ENCODE measurements at places on chromosomes 6 and 20.

DNA sequence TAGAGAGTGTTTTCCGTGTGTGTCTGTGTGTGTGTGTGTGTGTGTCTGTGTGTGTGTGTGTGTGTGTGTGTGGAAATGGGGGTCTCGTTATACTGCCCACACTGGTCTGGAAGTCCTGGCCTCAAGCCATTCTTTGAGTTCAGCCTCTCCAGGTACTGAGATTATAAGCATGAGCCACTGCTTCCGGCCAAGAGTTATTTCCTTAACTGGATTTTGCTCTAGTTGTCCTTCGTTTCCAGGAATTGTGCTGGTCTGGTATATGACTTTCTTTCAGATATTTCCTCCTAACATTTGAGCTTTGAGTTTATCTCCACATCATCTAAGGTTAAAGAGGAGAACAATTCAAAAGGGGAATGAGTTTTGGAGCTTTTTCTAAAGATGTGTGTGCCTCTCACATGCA, 124.8 kb downstream of the SH3BGRL2 start:
- no peak for DNase-seq

GRCh38 chr6:118704915-118705314, 53.5 kb upstream of the CEP85L start:
- no peak for DNase-seq

GRCh38 chr6:31058128-31058894, 48.0 kb downstream of the MUC22 start:
- no peak for DNase-seq

DNA sequence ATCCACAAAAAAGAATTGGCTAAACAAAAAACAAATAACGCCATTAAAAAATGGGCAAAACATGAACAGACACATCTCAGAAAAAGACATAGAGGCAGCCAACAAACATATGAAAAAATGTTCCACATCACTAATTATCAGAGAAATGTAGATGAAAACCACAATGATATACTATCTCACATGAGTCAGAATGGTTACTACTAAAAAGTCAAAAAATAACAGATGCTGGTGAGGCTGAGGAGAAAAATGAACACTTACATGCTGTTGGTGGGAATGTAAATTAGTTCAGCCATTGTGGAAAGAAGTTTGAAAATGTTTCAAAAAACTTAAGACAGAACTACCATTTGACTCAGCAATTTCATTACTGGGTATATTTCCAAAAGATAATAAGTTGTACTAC, 430.1 kb upstream of the JAG1 start:
- no peak for DNase-seq

GRCh38 chr6:133240511-133241085, 559 bp upstream of the EYA4 start:
- DNase-seq = no peak

DNA sequence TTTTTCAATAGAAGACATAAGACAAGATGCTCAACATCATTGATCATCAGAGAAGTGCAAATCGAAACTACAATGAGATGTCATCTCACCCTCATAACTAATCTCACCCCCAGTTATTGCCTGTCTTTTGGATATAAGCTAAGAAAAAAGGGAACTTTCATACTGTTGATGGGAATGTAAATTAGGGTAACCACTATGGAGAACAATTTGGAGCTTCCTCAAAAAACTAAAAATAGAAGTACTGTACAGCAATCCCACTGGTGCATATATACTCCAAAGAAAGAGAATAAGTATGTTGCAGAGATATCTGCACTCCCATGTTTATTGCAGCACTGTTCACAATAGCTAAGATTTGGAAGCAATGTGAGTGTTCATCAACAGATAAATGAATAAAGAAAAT, 26.4 kb upstream of the PHF3 start:
- DNase-seq = no peak

DNA sequence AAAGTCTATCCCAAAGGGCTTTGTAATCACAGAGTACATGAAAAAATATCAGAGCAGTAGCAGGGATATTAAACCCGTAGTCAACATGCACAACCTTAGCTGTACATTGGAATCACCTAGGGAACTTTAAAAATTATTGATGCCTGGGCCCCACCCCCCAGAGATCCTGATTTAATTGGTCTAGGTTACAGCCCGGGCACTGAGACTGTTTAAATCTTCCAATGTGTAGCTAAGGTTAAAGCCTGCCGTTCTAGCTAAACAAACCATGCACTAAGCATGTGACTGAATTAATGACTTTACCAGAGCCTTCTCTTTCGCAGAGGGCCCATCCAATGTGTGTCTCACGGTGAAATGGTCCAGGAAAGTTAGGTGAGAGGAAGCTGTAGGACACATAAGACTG, 14.1 kb upstream of the JAG1 start:
- DNase-seq = no peak

DNA sequence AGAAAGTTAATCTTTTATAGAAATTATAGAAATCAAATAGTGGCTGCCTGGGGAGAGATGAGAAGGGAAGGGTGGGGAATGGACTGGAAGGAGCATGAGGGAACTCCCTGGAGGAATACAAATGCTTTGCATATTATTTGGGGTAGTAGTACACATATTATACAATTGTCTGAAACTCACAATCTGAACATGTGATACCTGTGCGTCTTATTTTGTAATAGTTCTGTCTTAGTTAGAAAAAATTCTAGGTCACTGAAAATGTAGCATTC, 30.7 kb upstream of the SPTLC3 start:
- DNase-seq = no peak

- no peak for DNase-seq
Measured at GRCh38 chr20:48984575-48985219, 61.4 kb upstream of the CSE1L start.

- no peak for DNase-seq
Measured at GRCh38 chr6:136962661-136963060, 40.6 kb downstream of the SLC35D3 start.

DNA sequence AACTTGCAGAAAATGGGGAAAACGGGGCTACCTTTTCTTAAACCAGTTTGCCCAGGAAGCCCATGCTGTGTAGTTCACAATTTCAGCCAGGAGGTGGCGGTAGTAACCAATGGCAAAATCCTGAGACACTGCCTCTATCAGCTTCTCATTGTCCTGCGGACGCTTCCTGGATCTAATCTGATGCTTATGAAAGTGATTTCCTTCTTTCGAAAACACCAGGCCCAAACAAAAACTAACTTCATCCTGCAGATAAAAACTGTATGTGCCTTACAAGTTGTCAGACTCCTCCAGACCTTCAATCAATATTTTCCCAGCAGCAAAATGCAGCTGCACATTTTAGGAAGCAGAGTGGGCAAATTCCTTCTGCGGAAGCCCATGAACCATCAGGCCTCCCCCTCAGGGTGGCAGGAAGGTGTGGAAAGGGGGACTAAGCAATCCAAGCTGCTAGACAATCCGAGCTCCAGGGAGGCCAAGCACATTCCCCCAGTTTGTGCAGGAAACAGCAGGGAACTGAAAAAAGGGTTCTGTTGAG, 88.5 kb downstream of the LY86 start:
- DNase-seq = peak; percentile 49

DNA sequence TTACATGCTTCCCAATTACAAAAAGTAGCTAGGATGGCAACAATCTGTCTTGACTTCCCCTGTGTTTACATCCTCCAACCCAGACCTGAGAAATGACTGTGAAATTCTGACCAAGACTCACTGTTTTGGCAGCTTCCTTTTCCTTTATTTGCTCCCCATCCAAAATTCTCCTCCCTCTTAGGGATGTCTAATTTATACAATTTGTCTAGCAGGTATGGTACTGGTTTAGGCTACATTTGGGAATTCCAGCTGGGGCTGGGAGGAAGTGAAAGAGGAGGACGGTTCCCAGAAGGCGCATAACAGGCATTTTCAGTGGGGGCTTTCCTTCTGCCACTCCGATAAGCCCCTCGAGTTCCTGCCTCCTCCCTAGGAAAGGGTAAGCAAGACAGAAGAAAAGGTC, 231.5 kb upstream of the BTBD3 start:
- no peak for DNase-seq

DNA sequence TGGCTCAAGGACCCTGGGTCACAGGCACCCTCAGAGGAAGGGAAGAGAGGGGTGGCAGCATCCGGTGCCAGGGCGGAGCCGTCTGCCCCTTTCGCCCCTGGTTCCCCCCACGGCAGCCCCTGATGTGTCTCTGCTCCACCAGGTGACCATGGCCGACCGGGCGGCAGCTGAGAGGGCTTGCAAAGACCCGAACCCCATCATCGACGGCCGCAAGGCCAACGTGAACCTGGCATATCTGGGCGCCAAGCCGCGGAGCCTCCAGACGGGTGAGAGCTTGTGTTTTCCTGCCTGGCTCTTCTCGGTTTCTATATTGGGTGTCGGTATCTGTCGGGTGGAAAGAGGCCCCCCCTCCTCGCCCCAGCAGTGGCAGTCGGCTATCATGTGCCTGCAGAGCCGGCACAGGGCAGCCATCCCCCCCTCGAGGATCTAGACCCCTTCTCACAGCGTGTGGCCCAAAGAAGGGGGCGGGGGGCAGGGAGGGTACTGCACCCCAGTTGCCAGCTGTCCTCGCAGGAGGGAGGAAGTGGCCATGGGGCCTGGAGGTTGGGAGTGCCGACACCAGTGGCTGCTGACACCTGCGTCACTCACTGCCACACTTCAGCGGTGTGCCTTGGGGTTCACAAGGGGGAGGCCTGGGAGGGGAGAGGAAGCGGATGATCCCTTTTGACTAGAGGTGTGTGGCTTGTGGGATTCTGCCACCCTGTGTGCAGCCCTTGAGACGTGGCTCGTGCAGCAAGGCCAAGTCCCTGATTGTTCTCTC, 1.5 kb downstream of the RBM38 start:
- peak; percentile 64 for DNase-seq

GRCh38 chr6:137637121-137637520, 142.9 kb upstream of the OLIG3 start:
- no peak for DNase-seq

GRCh38 chr6:2914318-2914660, 11.2 kb upstream of the SERPINB9 start:
- DNase-seq = no peak

GRCh38 chr6:56002336-56002735, 126.9 kb upstream of the BMP5 start:
- DNase-seq = no peak

DNA sequence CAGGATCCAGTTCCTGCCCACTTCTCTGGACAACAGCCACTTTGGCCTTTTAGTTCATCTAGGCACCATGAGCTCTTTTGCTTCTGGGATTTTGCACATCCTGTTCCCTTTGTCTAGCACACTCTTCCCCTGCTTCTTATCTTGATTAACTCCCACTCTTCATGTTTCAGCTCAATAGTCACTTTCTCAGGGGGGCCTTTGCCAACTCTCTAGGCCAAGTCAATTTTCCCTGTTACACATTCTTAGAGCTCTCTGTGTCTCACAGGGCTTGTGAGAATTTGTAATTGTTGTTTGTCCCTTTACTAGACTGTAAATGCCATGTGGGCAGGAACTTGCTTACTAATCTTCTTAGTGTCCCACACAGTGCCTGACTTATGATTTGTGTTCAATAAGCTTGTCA, 58.1 kb upstream of the EPB41L1 start:
- no peak for DNase-seq

DNA sequence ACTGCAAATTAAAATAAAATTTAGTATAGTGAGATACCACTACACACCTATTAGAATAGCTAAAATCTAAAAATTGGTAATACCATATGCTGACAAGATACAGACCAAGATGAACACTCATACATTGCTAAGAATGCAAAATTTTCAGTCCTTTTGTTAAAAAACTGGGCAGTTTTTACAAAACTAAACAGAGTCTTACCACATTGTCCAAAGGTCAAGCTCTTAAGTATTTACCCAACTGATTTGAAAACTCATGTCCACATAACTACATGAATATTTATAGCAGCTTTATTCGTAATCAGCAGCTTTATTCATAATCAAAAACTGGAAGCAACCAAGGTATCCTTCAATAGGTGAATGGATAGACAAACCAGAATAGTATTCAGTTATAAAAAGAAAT, 10.0 kb downstream of the POLR3F start:
- no peak for DNase-seq

DNA sequence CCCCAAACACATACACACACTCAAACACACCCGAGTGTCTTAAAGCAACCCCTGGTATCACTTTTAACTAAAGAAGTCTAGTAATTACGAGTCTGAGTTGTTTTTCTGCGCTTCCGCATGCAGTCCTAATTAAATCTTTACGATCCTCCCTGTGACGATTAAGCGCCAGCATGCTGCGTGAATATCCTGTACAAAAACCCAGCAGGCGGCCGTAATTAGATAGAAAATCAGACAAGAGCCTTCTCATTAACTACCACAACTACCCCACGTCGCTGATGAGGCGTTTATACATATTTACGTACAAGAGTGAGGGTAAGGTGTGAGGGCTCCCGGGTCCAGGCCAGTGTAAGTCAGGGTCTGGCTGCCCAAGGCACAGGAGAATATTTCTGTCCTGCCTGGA, 8.1 kb downstream of the TFAP2B start:
- no peak for DNase-seq

DNA sequence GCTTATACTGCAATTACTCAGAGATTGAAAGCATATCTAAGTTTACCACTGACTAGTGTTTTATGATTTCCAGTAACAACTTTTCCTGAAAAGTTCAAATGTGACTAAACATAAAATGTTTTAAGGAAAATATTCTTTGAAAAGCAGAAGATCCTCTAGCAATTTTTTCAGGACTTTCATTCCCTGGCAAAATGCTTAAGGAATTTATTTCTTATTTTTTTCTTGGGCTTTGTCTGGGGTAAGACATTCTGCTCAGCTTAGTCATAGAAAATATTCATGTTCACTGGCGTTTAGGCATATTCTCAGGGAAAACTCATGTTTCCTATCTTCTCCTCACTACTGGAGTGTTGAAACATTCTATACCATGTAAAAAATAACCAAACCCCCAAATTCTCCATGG, 235.3 kb upstream of the CEP162 start:
- no peak for DNase-seq

DNA sequence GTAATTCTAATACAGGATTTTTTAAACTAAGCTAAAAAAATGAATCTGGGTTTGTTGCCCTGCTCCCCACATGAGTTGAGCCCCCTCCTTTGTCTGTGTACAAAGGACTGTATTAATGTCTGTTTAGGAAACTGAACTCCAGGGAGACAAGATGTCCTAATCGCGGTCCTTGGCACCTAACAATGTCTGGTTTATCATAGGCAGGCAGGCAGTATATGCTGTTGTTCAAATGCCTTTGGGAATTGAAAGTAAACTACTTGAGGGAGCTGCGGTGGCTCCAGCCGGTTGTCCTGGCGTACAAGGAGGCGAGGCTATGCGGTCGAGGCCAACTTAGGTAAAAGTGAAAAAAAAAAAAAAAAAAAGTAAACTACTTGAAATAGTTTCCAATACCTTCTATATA, 98.5 kb downstream of the TULP4 start:
- no peak for DNase-seq

- no peak for DNase-seq
Measured at GRCh38 chr20:62595491-62595890, 46.8 kb upstream of the SLCO4A1 start.

DNA sequence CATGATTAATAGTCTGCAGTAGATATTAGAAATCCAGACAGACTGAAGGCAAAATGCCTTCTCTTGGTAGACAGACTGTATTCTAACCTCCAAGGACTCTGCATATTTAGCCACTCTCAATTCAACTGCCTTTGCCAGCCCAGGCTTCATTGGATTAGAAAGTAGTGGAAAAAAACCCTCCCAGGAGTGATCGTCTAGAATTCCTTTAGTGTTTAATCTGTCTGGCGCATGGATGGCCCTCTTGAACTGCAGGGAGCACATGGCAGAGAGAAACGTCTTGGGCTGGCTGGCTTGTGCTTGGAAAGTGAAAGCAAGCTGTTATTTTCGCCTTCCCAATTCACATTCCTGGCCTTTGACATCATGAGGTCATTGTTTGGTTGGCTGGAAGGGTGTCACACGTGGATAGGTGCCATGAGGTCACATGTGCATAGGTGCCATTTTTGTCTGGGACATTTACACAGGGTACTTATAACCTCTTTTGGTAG, 30.9 kb upstream of the NEDD9 start:
- DNase-seq = no peak

Measured in stimulated activated CD4-positive, alpha-beta T cell treated with anti-CD3 and anti-CD28 coated beads, Interleukin-15, amount 100 ng/mL, for 48 hours (primary cell).